Activated CD4-positive, alpha-beta T cell treated with anti-CD3 and anti-CD28 coated beads, Interleukin-2, amount 10 ng/mL, durations not matched to agents 7 days and 5 days (primary cell): ENCODE measurements at places on chromosomes 3 and 15. TPM values are rescaled to one million over a fixed set of nuclear protein-coding genes. Genes with fewer than 3 reads are reported as not detected.

The RAF1 gene
- total RNA-seq: 90.1 TPM

The TICRR gene
- total RNA-seq: 29.8 TPM

The LNP1 gene
- total RNA-seq: 0.72 TPM

The GPR87 gene
- 0.22 TPM for total RNA-seq
